ENCODE measurements at places on chromosomes 12 and 14.

DNA sequence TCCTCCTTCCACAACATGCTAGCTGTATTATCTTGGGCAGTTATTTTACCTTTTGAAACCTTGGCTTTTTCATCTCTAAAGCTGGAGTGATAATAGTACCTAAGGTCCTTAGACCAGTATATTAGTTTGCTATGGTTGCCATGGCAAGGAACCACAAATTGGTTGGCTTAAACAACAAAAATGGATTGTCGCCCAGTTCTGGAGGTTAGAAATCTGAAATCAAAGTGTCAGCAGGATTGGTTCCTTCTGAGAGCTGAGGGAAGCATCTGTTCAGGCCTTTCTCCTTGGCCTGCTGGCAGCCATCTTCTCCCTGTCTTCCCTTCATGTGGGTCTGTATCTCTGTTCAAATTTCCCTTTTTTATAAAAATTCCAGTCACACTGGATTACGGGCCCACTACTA lies 55.5 kb upstream of the SLC35F4 start:
- no peak for DNase-seq

DNA sequence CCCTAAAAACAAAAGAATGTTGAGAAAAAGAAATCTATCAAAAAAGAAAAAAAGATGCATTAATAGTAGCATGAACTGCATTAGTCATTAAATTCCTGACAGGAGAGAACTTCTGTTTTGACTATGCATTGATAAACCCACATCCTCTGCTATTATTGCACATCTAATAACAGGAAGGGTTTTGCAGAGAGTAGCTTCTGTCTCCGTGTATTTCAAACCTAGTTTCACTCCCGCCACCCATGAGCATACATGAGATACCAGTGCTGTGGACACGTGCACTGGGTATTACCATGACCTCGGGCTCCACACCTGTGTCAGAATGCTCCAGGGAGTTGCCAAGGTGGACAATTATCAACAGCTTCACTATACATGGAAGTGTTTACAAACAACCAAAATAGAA lies 449.1 kb upstream of the SOX5 start:
- DNase-seq: no peak

DNA sequence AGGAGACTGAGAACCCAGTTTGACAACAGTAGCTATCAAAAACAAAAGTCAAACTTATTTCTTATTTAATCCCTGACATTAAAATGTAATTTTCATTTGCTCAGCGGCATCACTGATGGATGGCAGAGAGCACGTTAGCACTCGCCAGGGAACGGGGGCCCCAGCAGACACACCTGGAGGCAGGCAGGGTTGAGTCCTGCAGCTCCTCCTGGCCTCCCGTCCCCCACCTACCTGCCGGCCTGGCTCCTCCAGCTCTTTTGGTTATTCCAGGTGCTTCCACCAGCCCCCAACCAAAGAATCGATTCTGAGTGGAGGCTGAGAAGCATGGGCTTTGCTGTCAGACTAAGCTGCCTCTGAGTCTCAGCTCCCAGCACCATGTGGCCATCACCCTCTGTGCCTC lies 113.6 kb downstream of the PHETA1 start:
- no peak for DNase-seq

GRCh38 chr12:92571169-92571568 lies 131.6 kb upstream of the PLEKHG7 start:
- no peak for DNase-seq

- DNase-seq: peak; percentile 88
Measured at GRCh38 chr12:19018302-19018970, 111.1 kb upstream of the PLEKHA5 start.

- no peak for DNase-seq
Measured at GRCh38 chr12:52074971-52075724, 4.4 kb upstream of the SMIM41 start.

GRCh38 chr12:132489078-132489601 lies 811 bp upstream of the FBRSL1 start:
- no peak for DNase-seq

DNA sequence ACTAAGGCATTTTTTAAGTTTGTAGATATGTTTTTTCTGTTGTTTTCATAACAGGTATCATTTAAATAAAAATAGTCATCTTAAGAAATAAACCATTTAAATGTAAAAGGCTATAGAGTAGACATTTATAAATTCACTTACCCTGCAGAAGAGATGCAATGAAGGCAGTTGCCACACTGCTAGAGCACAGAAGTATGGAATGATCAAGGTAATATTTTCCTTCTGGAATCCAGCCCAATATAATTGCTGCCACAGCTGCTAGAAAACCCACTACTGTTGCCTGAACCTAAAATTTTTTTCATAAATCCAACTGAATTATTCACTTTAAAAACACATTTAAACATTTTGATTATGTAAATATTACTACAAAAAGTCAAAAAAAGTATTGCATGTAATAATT lies 69.2 kb downstream of the SLC41A2 start:
- DNase-seq: no peak

- DNase-seq: peak; percentile 86
Measured at GRCh38 chr12:58540480-58541299, 379.6 kb downstream of the LRIG3 start.

DNA sequence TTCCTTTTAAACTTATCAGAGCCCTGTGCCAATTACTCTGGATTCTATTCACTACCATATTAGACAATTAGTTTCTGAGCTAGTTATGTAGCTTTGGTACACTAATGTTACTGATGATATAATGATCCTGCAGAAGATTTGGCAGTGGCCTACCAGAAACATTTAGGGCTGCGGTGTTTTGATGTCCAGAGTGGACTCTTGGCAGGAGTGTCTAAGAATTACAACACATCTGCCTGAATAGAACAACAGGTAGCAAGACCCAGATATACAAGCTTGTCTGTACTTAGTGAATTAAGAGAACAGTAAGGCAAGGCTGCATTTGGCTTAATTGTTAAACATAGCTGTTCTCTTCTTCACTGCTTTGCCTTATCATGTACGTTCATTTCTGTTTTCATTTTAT lies 691.6 kb upstream of the FBXO33 start:
- DNase-seq: no peak

DNA sequence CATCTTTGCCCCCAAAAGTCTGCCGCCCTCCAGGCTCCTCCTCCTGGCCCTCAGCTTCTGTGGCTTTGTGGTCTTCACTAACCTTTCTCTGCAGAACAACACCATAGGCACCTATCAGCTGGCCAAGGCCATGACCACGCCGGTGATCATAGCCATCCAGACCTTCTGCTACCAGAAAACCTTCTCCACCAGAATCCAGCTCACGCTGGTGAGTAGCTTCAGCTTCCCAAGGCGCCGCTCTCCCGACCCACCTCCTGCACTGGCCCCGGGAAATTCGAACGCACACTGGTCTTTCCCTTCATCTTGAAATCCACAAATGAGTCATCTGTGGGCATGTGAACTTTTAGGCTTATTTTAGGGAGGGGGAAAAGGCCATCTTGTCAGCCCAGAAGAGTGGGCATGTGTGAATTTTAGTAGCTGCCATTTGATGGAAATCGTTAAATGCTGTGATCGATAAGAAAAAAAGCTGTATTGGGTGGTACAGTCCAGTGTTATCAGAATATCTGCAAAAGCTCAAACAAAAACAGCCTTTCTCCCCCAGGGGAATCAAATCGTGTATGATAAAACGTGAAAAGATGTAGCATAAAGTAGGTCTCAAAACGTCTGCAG lies 700 bp downstream of the SLC35E3 start:
- DNase-seq: peak; percentile 78

- no peak for DNase-seq
Measured at GRCh38 chr12:69007855-69008351, 74.9 kb upstream of the CPM start.

DNA sequence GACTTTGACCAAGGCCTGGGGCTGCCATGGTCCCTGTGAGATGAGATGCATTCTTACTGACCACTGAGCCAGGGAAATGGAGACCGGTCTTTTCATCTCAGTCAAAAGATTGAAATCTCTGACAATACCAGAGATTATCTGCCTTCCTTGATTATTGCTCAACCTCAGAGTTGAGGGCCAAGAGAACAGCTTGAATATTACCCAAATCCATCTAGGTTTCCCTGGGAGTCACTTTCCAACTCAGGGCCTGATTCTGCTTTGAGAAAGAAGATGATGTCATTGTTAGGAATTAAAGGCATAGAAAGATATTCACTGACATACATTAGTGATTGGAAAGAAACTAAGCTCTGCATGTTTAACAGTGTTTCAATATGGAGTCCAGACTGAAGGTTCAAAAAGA lies 515.9 kb upstream of the TBX3 start:
- peak; percentile 67 for DNase-seq
